ENCODE measurements at places on chromosomes 4 and X. TPM values are rescaled to one million over a fixed set of nuclear protein-coding genes. Genes with fewer than 3 reads are reported as not detected.

DNA sequence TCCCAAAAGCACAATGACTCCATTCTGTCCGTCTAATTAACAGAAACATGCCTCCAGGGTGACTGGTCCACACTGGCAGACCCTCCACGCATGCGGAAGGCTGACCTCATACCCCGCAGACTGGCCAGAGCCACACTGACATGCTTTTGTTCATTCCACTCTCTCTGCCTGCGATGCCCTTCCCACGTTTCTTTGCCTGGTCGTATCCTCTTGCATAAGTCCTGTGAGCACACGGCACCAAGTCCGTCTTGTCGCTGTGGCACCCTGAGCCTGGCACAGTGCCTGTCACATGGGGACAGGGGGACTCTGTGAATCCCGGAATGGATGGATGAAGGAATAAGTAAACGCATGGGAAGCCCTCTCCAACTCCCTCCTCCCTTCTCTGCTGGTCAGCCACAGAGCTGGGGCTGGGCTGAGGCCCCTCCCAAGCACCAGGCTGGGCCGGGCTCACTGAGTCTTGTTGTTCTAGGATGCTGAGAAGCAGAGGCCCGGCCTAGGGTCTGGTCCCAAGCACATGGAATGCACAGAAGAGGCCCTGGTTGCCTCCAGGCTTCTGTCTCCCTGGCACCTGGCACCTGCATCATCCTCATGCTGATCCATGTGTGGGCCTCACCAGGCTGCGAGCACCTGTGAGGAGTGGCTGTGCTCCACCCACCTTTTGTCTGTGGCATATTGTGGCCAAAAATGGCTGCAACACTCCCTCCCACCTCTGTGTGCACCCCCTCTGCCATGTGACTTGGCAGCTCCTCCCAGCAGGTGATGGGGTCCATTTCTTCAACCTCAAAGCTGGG lies 38.9 kb upstream of the C4orf50 start:
- H3K27me3 ChIP-seq = no peaks in the 10 kb centered on the region
- no peak overlapping the region for H3K27ac ChIP-seq
- no peaks in the 10 kb centered on the region for H3K36me3 ChIP-seq

Gene IQCM
- total RNA-seq = not detected

- H3K36me3 ChIP-seq = no peaks in the 10 kb centered on the region
- peaks cover 6% of the 10 kb centered on the region for H3K4me1 ChIP-seq
- H3K27me3 ChIP-seq = no peaks in the 10 kb centered on the region
- H3K27ac ChIP-seq = peak overlapping the region; percentile 38
- DNase-seq = peak; percentile 56
These were observed 1.2 kb upstream of the LETM1 start for GRCh38 chr4:1856943-1857699.

Gene PRDM8
- total RNA-seq = 4.4 TPM

Gene GALNTL6
- total RNA-seq = not detected

- no peak overlapping the region for H3K4me3 ChIP-seq
- 0 out of 2 replicates have a peak, but pooled peaks cover 9% of the 10 kb centered on the region for H3K27me3 ChIP-seq
- no peaks in the 10 kb centered on the region for H3K36me3 ChIP-seq
These were observed 10.5 kb upstream of the SLC39A8 start for GRCh38 chr4:102355748-102356147.

Gene DLG3
- 1.9 TPM for total RNA-seq

DNA sequence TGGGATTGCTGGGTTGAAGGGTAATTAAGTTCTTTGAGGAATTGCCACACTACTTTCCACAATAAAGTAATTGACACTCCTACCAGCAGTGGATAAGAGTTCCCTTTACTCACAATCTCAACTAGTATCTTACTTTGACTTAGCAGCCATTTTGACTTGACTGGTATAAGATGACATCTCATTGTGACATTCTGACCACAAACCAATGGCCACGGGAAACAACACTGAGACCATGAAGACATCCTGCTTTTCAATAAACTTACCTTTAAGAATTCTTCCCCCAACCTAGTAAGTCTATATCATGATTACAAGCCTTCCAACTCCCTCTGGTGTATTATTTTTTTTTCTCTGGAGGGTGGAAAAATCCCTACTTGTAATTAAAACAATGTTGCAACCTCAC lies 66.9 kb upstream of the WDR1 start:
- H3K4me1 ChIP-seq = peaks cover 71% of the 10 kb centered on the region
- H3K36me3 ChIP-seq = no peaks in the 10 kb centered on the region
- no peak overlapping the region for H3K4me3 ChIP-seq
- peak overlapping the region; percentile 59 for H3K27ac ChIP-seq
- DNase-seq = no peak
- no peaks in the 10 kb centered on the region for H3K27me3 ChIP-seq

Gene HELQ
- total RNA-seq = 7.2 TPM

- peak overlapping the region; percentile 84 for H3K27ac ChIP-seq
- H3K4me3 ChIP-seq = peak overlapping the region; percentile 89
- peaks cover 18% of the 10 kb centered on the region for H3K4me1 ChIP-seq
- no peaks in the 10 kb centered on the region for H3K27me3 ChIP-seq
These were observed 2.0 kb downstream of the TMEM165 start for GRCh38 chr4:55397520-55398321.

GRCh38 chrX:87392369-87392768 lies 125.2 kb upstream of the KLHL4 start:
- H3K36me3 ChIP-seq = no peaks in the 10 kb centered on the region
- no peaks in the 10 kb centered on the region for H3K27me3 ChIP-seq
- DNase-seq = no peak

DNA sequence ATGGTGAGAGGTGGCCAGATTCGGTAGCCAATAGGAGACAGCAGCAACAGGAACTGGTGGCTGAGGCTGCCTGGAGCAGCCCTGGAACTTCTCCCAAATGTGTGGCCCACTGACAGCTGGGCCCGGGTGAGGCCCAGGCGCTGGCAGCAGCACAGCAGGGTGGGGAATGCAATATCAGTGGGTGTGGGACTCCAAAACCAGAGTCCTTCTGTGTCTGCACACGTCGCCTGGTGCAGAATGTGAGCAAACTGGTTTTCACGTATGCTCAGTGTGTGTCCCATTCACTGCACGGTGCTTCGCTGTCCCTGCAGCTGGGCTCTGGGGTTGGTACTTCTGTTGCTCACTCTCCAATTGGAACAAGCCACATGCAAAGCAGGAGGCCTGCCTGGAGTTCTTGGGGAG lies 14.4 kb upstream of the CENPU start:
- H3K27ac ChIP-seq = no peak overlapping the region
- H3K4me1 ChIP-seq = peaks cover 13% of the 10 kb centered on the region
- H3K4me3 ChIP-seq = no peak overlapping the region
- H3K36me3 ChIP-seq = no peaks in the 10 kb centered on the region
- no peak for DNase-seq

GRCh38 chrX:18377796-18378195 lies 23.3 kb upstream of the SCML2 start:
- no peaks in the 10 kb centered on the region for H3K27me3 ChIP-seq
- no peak overlapping the region for H3K4me3 ChIP-seq
- H3K4me1 ChIP-seq = no peaks in the 10 kb centered on the region

DNA sequence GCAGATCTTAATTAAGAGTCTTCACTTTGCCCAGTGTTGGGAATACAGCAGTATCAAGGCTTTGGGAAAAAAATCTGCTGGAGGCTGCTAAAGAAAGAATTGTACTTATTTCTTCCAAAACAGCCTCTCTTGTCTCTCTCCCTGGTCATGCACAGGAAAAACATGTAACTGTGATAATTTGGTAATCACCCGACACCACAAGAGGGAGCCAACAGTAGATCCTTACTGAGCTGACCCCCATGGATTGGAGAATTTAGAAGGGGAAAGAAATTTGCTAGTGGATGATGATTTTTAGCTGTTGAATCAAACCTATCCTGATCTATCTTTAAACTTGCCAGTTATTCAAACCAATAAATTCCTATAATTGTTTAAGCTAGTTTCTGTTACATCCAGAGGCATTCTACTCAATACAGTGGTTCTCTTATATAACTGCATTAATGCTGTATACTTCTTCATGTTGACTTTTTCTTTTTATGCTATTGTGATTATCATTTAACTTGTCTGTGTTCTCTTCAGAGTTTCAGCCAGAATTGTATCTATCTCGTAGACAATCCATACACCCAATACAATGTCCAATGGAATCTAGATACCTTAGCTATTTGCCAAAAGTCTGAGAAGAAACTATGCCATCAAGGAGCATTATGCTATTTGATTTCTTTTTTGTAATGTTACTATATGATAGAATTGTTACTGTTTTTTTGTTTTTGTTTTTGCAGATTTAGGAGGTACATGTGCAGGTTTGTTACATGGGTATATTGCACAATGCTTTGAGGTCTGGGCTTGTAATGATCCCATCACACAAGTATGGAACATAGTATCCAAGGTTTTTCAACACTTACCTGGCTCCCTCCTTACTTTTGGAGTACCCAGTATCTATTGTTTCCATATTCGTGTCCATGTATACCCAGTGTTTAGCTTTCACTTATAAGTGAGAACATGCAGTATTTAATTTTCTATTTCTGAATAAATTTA lies 31.3 kb upstream of the ARHGEF38 start:
- no peak overlapping the region for H3K4me3 ChIP-seq
- no peak overlapping the region for H3K27ac ChIP-seq
- no peaks in the 10 kb centered on the region for H3K36me3 ChIP-seq
- H3K4me1 ChIP-seq = no peaks in the 10 kb centered on the region
- DNase-seq = peak; percentile 51
- H3K27me3 ChIP-seq = peaks cover 11% of the 10 kb centered on the region

GRCh38 chr4:77586951-77587383 lies 18.7 kb upstream of the CXCL13 start:
- no peaks in the 10 kb centered on the region for H3K36me3 ChIP-seq
- peaks cover 17% of the 10 kb centered on the region for H3K4me1 ChIP-seq
- DNase-seq = peak; percentile 60

Gene TGIF2LX
- not detected for total RNA-seq

DNA sequence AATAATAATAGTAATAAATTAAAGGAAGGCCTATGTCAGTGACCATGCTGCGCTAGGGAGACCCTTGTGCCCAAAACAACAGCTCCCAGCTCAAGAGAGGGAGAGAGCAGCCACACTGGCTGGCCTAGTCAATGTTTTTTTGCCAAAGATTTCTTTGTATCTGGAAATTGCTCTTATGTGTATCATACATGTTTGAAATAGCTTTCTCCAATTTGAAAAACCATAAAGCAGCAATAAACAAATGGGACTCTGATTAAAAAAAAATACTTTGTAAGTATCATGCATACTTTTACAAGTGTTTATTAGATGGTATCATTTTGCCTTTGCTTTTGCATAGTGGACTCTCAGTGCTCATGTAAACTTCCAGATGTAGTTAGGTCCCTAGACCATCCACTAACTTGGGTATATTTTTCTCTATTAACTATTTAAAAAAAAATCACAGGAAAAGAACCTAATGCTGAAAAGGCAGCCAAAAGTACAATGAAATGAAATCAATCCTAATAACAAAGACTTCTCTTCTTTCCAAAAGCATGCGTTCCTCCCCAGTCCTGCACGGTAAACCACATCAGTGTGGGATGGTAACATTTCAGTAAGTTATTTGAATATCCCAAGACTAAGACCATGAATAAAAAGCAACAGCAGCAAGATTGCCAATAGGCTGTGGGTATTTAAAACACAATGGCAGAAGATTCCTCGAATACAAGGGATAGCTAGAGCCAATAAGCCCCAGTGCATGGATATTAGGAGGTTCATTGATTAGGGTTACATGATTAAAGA lies 117.6 kb downstream of the PALLD start:
- no peak overlapping the region for H3K4me3 ChIP-seq
- DNase-seq = no peak
- H3K27me3 ChIP-seq = no peaks in the 10 kb centered on the region
- H3K27ac ChIP-seq = no peak overlapping the region
- peaks cover 64% of the 10 kb centered on the region for H3K4me1 ChIP-seq

Gene BEX1
- 73.0 TPM for total RNA-seq

Gene GSX2
- not detected for total RNA-seq

Gene CLTRN
- 0.13 TPM for total RNA-seq
